GOT3 (cell line): ENCODE measurements at places on chromosomes 2 and 18.
A peak's percentile ranks its signal among the peaks of the same experiment; 100 is the strongest.

DNA sequence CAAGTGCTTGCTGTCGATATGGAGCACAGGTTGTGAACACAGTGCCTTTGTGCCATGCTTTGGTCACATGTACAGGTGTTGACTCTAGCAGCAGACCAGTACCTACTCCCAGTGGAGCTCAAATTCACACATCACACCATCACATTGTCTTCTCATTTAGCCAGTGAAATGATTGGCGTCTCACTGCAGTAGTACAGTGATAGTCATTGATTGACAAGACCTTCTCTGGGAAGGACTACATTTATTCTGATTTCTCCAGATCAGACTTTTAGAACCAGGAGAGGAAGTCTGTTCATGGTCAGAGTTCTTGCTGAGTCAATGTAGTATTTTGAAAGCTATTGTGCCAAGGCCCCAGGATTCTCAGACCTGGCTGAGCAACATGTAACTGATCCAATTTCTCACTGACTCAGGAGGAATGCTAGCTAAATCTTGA, 75.2 kb downstream of the FMNL2 start:
- no peak for DNase-seq

- no peak for DNase-seq
Measured at GRCh38 chr2:109342930-109343329, 213.9 kb downstream of the SH3RF3 start.

- no peak for DNase-seq
Measured at GRCh38 chr18:59649591-59649990, 47.6 kb downstream of the CCBE1 start.

DNA sequence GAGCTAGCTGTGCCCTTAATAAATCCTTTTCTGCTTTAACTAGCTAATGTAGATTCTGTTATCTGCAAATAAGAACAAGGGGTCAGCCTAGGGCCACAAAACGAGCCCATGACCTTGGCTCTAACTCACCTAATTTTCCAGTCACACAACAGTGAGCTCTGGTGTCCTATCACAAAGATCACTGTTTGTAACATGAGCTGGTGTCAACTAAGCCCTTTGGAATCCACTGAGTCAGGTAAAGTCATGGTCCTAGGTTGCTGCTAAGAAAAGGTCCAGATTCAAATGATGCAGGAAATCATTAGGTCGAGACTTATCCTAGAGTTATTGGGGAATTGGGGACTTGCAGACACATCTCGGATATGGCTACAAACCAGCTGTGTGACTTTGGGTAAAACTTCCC, 49.9 kb downstream of the ST8SIA5 start:
- DNase-seq: no peak

DNA sequence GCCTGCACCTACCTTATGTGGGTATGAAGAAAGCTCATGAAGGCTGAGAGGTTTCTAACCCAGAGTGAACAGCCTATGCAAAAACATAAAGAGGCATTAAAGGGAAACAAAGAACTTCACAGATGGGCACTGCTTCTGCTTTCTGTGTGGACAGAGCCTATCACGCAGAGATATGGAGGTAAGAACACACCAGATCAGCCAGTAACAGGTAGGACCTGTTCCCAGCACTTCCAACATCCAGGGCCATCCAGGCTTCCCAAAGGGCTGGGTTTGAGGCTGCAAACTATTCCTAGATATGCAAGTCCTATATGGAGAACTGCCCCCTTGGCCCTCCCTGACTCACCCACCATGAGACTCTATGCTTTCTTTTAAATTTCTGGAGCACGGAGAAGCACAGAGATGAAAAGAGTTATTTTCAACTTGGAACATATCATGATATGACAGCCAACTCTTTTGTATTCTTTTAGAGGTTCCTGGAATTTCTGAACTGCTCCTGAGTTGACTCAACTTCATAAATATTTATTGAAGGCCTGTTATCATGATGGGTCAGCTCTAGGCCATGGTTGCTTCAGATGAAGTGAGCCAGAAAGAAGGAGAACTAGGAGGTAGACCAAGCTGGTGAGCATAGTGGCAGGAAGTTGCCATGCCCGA, 77.4 kb upstream of the PPP1CB start:
- no peak for DNase-seq

GRCh38 chr2:112683550-112684414, 37.0 kb upstream of the NT5DC4 start:
- DNase-seq: no peak

DNA sequence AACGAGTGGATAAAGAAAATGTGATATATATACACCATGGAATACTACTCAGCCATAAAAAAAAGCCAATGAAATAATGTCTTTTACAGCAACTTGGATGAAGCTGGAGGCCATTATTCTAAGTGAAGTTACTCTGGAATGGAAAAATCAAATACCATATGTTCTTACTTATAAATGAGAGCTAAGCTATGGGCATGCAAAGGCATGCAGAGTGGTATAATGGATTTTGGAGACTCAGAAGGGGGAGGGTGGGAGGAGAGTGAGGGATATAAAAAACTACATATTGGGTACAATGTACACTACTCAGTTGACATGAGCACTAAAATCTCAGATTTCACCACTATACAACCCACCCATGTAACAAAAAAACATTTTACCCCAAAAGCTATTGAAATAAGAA, 1.7 kb upstream of the MSGN1 start:
- DNase-seq: no peak

GRCh38 chr2:163471947-163472346, 263.9 kb downstream of the FIGN start:
- no peak for DNase-seq

GRCh38 chr2:65277791-65278483, 50.3 kb downstream of the ACTR2 start:
- DNase-seq: no peak

GRCh38 chr2:120108049-120108448, 95.2 kb downstream of the EPB41L5 start:
- DNase-seq: no peak

DNA sequence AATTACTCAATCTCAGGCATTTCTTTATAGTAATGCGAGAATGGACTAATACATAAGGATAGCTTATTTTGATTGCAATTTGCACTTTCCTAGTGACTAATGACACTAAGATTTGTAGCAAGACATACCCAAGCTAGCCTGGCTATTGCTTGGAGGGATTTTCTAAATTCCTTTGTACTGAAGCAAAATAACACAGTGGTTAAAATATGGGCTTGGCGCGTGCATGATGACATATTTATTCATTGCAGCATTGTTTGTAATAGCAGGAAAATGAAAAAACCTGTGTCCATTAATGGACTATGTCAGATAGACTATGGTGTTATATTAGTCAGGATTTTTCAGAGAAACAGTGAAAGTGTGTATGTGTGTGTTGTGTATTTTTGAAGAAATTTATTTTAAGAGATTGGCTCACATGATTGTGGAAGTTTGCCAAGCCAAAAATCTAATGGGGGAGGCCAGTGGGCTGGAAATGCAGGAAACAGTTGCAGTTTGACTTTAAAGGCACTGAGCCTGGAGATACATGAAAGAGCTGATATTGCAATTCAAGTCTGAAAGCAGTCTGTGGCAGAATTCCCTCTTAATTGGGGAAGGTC, 16.7 kb upstream of the LAPTM4A start:
- DNase-seq: peak; percentile 5

GRCh38 chr18:11676867-11677266, 12.2 kb upstream of the GNAL start:
- no peak for DNase-seq

DNA sequence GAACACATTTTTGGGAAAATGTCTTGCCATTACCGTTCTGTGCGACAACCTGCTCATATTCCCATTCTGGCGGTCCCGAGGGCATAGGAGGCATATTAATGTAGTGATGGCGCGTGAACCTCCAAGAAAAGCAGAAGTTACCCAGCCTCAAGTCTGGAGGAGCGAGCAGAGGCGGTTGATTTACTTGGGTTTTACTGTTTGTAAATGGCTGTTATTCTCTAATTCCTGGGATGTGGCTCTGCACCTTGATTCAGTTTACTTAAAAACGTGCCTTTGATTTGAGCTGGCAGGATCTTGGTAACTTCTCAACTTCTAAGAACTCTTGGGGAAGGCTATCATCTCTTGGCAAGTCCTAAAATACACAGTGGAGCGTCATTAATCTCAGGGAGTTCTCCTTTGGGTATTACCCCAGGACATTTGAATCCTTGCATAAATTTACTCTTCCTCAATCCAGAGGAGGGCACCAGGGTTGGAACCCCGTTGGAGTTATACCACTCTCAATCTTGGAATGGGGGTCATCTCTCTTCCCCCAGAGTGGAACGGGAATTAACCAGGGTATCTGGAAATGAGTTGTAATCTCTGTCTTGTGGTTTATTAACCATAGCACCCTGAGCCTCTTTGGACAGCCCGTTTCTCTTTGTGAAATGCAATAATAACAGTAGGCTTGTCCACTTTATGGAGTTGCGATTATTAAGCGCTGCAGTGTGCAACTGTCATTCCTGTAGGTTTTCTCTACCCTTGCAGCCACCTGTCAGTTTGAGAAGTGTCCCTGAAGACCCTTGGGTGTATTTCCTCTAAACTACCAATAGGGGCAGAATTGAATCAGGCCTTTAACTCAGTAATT, 2.1 kb downstream of the HK2 start:
- DNase-seq: no peak

DNA sequence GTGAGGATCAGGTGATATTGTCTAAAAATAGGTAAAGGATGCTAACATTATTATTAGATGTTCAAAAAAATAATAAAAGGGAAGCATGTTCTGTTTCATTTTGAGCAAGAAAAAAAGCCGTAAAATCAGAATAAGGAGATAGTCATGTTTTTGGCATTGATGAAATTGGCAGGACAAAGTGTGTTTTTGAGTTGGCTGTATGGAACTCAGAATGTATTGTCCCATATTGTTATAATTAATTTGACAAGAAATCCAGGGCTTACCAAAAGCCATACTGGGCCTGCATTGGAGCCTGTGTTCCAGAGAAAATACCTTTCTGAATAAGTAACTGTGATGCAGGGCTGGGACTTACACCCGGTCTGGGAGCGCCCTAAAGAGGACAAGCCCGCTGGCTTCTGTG, 232.0 kb downstream of the AGAP1 start:
- DNase-seq: no peak
